HepG2 (cell line): ENCODE measurements at places on chromosomes 1 and 21. TPM values are rescaled to one million over a fixed set of nuclear protein-coding genes. Genes with fewer than 3 reads are reported as not detected.
A peak's percentile ranks its signal among the peaks of the same experiment; 100 is the strongest.

DNA sequence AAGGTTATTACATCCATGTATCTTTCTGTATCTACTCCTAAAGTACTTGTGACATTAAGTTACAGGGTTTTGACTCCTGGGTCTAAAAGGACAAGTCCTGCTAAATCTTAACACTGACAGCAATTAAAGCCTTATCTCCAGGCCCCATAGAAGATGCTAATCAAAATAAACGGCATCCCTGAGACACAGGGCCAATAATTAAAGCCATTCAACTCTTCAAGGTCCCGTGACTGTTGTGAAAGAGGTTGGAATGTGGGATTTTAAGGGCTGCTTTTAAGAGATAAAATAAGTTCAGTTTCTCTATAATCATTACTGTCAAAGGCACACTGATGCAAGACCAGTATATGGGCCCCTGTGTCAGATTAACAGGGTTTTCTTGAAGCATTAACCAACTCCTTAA is 8.3 kb downstream of the DNAI4 start:
- peaks cover 7% of the 10 kb centered on the region; the same call in 1 of the 2 replicates for H3K4me1 ChIP-seq
- no peaks in the 10 kb centered on the region for H3K27me3 ChIP-seq
- no peak overlapping the region for H3K27ac ChIP-seq

GRCh38 chr1:217472915-217473314 is 158.0 kb downstream of the GPATCH2 start:
- no peaks in the 10 kb centered on the region for H3K27me3 ChIP-seq
- no peak overlapping the region for H3K4me3 ChIP-seq
- H3K4me1 ChIP-seq, result peaks cover 5% of the 10 kb centered on the region; the same call in 1 of the 2 replicates
- H3K27ac ChIP-seq, result no peak overlapping the region

GRCh38 chr21:45982092-45982757 is 655 bp downstream of the COL6A1 start:
- H3K27me3 ChIP-seq, result peaks cover 3% of the 10 kb centered on the region
- peaks cover 17% of the 10 kb centered on the region for H3K4me1 ChIP-seq
- no peak for DNase-seq
- no peak overlapping the region for H3K27ac ChIP-seq
- H3K4me3 ChIP-seq, result peak overlapping the region; percentile 55

Gene PLCH2
- total RNA-seq, result 0.14 and 0.15 TPM in 2 replicates

Gene ARF1
- total RNA-seq, result 186 and 210 TPM in 2 replicates

Gene RAD54L
- total RNA-seq, result 30.0 and 30.1 TPM in 2 replicates
